MCF 10A (cell line): ENCODE measurements at places on chromosomes 1 and 21. TPM values are rescaled to one million over a fixed set of nuclear protein-coding genes. Genes with fewer than 3 reads are reported as not detected.

Gene ZSWIM5
- total RNA-seq: 0.14 and 0.32 TPM in 2 replicates

Gene RAP1GAP
- 0.22 TPM in 1 of 2 replicates, not detected in the other for total RNA-seq

Gene MAEL
- not detected in 2 replicates for total RNA-seq

GRCh38 chr1:206002160-206002559 lies 1.0 kb downstream of the RAB7B start:
- peak; percentile 95 for DNase-seq
- H3K27me3 ChIP-seq: no peaks in the 10 kb centered on the region
- H3K4me3 ChIP-seq: peak overlapping the region; percentile 69
- peak overlapping the region; percentile 75 for H3K27ac ChIP-seq

DNA sequence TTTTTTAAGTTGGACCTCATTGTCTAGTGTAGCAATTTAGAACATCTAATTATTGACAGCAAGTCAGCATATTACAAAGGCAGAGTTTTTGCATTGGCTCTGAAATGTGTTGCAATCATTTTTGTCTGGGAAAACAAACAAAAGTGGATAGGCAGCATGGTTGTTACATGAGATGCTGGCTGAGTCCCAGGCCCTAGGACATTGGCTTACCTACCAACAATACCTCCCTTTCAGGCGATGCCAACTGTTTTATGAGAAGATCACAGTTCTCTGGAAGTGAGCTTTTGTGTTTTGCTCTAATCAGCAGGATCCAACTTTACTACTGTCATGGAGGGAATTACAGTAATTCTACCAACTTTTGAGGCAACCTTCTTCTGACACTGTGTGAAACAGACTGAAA lies 71.5 kb upstream of the CXADR start:
- no peak overlapping the region for H3K4me3 ChIP-seq
- H3K36me3 ChIP-seq: no peaks in the 10 kb centered on the region
- H3K4me1 ChIP-seq: peaks cover 21% of the 10 kb centered on the region
- no peak overlapping the region for H3K27ac ChIP-seq
- no peaks in the 10 kb centered on the region for H3K27me3 ChIP-seq

DNA sequence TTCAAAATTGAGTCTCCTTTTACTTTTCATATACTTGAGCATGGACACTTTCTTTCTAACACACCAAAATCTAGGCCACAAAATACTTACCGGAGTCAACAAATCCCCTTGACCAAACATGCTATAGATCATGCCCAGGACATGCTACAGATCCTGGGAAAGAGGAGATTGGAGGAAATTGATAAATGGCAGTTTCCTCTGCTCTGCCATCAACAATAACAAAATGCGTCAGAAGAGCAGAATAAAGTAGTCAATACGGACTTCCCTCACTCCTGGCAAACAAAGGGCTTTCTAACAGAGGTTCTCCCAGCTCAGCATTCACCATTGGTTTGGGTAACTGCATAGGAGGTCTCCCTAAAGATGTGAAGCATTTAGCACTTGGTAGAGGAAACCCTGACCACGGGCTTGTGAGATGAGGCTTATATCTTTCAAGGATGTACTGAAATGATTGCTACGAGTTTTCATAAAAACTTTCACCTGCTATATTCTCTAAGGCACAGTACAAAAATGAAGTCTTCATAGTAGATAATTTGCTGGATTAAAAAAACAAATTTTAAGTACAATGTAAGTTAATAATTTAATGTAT lies 283.8 kb upstream of the RUNX1 start:
- H3K27me3 ChIP-seq: no peaks in the 10 kb centered on the region
- no peaks in the 10 kb centered on the region for H3K4me1 ChIP-seq
- H3K27ac ChIP-seq: no peak overlapping the region
- H3K4me3 ChIP-seq: no peak overlapping the region
- no peak for DNase-seq

- H3K4me1 ChIP-seq: peaks cover 21% of the 10 kb centered on the region
- no peak overlapping the region for H3K27ac ChIP-seq
- no peak overlapping the region for H3K4me3 ChIP-seq
- H3K36me3 ChIP-seq: no peaks in the 10 kb centered on the region
Observed at GRCh38 chr1:30645807-30646206, 77.6 kb downstream of the MATN1 start.

GRCh38 chr1:209435654-209436566 lies 147.6 kb upstream of the CAMK1G start:
- DNase-seq: peak; percentile 97
- H3K36me3 ChIP-seq: peaks cover 37% of the 10 kb centered on the region
- H3K27ac ChIP-seq: peak overlapping the region; percentile 90
- peaks cover 51% of the 10 kb centered on the region for H3K4me1 ChIP-seq
- no peak overlapping the region for H3K4me3 ChIP-seq
- H3K27me3 ChIP-seq: no peaks in the 10 kb centered on the region

GRCh38 chr1:36797761-36798160 lies 236.6 kb downstream of the GRIK3 start:
- no peaks in the 10 kb centered on the region for H3K4me1 ChIP-seq
- no peaks in the 10 kb centered on the region for H3K27me3 ChIP-seq
- no peak overlapping the region for H3K4me3 ChIP-seq
- no peak overlapping the region for H3K27ac ChIP-seq

- peaks cover 9% of the 10 kb centered on the region for H3K4me1 ChIP-seq
- H3K4me3 ChIP-seq: no peak overlapping the region
- peaks cover 11% of the 10 kb centered on the region for H3K36me3 ChIP-seq
- no peak overlapping the region for H3K27ac ChIP-seq
- no peaks in the 10 kb centered on the region for H3K27me3 ChIP-seq
Observed at GRCh38 chr1:50829014-50829958, 130.8 kb downstream of the FAF1 start.
